ENCODE measurements at places on chromosomes 13 and 19. TPM values are rescaled to one million over a fixed set of nuclear protein-coding genes. Genes with fewer than 3 reads are reported as not detected.

UGGT2 gene
- 0.68 TPM for total RNA-seq

GPR12 gene
- total RNA-seq = not detected

CALM3 gene
- total RNA-seq = 523 TPM

MBD3L3 gene
- total RNA-seq = not detected

KHSRP gene
- total RNA-seq = 320 TPM

MEDAG gene
- not detected for total RNA-seq

All from T-helper 2 cell treated with Interferon-gamma antibody and Interleukin-4, amounts not matched to agents 100 ng/mL and 5 ng/mL, for 36 hours (primary cell).